NCI-H1105 treated with DMSO at 0.1 percent for 48 hours (cell line): ENCODE measurements at places on chromosomes 7 and 10.

- no peak for DNase-seq
Measured at GRCh38 chr7:151451156-151451555, 11.2 kb upstream of the CRYGN start.

GRCh38 chr7:39509912-39510311, 56.3 kb upstream of the YAE1 start:
- no peak for DNase-seq

GRCh38 chr7:3154881-3155494, 111.3 kb upstream of the CARD11 start:
- DNase-seq = peak; percentile 31

GRCh38 chr10:42640610-42641229, 2.4 kb upstream of the ZNF33B start:
- DNase-seq = no peak

DNA sequence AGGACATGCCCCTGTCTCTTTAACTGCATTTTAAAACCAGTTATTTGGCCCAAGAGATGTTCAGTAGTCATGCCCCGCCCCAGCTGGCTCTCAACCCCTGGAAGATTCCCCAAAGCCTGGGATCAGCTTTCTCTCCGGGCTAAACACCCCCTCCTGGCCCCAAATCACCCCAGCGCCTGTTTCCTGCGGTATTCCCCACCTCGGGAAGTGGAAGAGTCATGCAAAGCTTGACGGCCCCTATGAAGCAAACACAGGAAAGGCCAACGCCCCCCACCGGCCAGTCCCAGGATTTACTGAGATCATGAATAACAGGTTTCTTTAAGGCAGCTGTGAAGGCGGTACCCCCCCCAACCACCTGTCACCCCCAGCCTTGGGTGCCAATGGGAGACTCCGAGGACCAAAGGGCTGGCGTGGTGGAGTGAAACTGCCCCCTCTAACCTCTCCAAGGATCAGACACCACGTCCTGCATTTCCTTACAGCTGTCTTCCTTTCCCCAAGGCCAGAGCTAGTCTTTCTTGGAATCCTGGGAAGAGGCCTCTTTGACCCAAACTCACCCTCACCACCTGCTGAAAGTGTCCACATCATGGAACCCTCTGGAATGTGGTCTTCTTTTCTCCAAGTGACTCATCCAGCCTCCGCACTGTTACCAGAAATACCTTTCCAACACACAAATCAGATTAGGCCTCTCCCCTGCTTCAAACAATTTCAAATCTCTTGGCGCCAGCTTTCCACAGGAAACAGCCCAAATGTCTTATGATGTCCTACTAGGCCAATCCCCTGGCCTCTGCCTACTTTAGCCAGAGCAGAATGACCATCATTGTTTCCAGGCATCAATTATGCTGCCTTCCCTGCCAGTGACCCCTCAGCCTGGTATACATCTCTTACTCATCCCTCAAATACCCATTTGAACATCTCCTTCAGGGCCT, 301.5 kb downstream of the ZEB1 start:
- no peak for DNase-seq

DNA sequence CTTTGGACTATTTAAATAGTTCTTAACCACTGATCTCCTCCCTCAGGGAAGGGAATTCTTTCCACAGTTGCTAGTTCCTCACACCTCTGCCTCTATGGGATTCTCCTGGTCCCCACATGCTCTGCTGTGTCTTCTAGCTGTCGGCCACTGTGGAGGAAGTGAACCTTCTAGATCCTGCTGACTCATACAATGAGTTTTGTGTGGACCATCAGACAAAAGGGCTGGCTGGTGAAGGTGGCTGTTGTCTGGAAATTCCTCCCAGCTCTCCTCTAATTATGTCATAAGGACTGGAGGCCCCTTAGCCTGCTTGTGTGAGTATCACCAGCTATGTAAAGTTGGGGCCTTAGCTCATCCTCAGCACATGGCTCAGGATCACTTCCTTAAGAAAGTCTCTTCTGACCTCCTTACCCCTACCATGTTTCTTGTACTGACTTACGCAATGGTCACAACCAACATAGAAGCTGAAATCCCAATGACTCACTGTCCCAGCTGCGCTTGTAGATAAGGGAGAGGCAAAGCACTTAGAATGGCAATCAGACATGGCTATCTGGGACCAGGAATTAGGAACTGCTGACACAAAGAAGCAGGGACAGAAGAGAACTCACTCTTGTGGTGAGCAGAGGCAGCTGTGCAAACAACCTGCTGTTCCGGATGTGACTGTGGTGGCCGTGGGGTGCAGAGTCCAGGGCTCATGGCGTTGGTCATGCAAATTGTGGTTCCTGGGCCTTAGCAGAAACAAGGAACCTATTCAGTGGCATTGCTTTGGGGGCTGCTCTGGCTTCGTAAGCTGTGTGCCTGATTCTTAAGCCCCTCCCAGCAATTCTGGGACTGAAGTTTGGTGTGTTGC, 2.5 kb upstream of the MACC1 start:
- DNase-seq = peak; percentile 29

DNA sequence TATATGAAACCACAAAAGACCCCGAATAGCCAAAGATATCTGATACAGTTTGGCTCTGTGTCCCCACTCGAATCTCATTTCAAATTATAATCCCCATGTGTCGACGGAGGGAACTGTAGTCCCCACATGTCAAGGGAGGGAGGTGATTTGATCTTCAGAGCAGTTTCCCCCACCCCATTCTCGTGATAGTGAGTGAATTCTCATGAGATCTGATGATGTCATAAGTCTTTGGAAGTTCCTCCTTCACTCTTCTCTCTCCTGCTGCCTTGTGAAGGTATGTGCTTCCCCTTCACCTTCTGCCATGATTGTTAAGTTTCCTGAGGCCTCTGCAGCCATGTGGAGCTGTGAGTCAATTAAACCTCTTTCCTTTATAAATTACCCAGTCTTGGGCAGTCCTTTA, 13.0 kb downstream of the ELAPOR2 start:
- no peak for DNase-seq

GRCh38 chr7:156943091-156944041, 6.1 kb upstream of the NOM1 start:
- DNase-seq = no peak

- no peak for DNase-seq
Measured at GRCh38 chr7:706721-707120, 19.8 kb upstream of the DNAAF5 start.

- no peak for DNase-seq
Measured at GRCh38 chr10:1002425-1003006, 14.3 kb downstream of the GTPBP4 start.

GRCh38 chr7:55113760-55114540, 95.1 kb downstream of the EGFR start:
- no peak for DNase-seq

DNA sequence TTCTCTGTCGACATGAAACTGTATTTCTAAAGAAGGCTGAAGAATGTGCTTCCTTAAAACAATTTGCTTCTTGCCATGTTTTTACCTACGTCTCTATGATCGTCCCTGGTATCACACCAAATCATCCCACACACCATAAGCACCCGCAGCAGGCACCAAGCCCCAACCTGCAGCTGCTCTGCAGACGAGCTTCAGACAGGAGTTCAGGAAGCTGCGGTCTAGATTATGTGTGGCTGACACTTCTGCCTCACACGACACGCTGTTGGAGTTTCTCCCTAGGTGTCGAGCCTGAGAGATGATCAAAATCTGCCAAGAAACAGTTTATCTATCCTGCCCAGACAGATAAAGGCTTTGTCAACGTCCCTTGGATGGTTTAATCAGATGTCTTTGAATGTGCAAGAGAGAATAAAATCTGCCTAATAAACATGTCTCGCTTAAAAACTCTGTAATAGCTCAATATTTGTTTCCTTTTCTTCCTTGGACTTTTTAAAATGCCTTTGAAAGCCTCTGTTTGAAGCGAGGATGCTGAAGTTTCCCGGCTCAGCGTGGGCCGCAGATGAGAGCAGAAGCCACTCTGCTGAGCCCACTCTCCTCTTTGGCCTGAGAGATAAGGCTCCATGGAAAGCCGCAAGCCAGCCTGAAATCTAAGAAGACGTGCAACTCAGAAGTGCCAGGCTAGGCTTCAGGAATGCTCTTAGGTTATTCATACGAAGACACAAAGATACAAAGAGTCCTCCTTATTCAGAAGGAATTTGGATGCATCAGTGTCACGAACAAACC, 158.3 kb upstream of the PFKP start:
- no peak for DNase-seq

- no peak for DNase-seq
Measured at GRCh38 chr10:80207768-80208370, 2.5 kb upstream of the ANXA11 start.

- DNase-seq = no peak
Measured at GRCh38 chr7:55592492-55592891, 20.2 kb upstream of the VOPP1 start.

DNA sequence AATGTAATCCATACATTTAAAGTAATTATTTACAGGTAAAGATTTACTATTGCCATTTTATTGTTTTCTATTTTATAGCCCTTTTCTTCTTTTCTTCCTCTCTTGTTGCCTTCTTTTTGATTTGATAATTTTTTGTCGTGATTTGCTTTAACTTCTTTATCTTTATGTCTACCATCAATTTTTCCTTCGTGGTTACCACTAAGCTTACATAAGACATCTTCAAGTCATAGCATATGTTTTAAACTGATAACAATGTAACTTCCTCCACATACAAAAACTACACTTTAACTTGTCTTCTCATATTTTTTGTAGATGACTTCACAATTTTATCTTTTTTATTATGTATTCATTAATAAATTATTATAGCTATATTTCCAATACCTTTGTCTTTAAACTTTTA, 316.6 kb downstream of the PLXDC2 start:
- no peak for DNase-seq

DNA sequence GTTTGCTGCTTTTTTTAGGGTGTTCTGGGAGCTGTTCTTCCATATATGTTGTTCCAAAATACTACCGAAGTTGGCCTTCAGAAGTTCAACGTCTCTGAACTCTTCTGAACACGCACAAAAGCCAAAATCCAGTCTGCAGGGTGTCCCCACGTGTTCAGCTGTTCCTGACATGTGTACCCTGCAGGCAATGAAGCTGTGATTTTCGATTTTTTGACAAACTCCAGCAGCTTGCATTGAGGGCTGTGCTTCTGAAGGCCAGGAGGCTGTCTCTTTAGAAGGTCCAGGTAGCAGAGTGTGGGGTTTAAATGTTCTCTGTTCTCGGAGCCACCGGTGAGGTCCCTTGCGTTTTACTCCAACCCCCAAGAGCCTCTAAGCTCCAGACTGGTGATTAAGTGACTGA, 145.0 kb downstream of the PRPF18 start:
- DNase-seq = no peak

- no peak for DNase-seq
Measured at GRCh38 chr7:80278737-80279136, 144.1 kb downstream of the GNAI1 start.

GRCh38 chr7:150335108-150335773, 6.2 kb downstream of the RARRES2 start:
- DNase-seq = no peak

DNA sequence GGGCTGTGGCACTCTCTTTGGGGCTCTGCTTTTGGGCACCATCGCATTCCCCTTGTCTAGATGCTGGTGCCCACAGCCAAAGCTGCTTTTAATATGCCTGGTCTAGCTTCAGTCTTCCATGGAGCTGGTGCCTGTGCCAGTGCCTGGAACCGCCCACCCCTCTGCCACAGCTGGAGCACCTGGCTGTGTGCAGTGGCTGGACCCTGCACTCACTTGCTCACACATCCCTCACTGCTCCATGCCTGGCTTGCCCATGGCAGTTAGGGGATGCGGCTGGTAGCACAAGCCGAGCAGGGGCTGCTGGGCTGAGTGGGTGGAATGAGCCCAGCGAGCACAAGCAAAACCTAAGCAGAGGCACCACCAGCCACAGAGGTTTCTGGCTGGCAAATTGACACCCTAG, 1145.9 kb upstream of the LRRTM3 start:
- no peak for DNase-seq

GRCh38 chr7:40047661-40048060, 86.8 kb downstream of the MPLKIP start:
- no peak for DNase-seq

- no peak for DNase-seq
Measured at GRCh38 chr10:24340883-24341282, 131.9 kb downstream of the KIAA1217 start.

DNA sequence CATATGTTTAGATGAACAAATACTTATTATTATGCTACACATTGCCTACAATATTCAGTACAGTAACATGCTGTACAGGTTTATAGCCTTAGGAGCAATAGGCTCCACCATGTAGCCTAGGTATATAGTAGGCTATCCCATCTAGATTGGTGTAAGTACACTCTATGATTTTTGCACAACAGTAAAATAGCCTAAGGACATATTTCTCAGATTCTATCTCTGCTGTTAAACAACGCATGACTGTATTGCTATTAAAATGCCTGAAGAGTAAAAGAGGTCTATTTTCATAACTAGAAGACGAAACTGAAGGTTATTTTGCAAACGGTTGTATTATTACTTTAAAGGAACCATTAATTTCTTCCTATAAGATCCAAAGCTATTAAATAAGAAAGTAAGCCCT, 88.3 kb downstream of the SEMA3A start:
- DNase-seq = no peak

GRCh38 chr10:7094781-7095180, 316.1 kb downstream of the SFMBT2 start:
- DNase-seq = no peak

DNA sequence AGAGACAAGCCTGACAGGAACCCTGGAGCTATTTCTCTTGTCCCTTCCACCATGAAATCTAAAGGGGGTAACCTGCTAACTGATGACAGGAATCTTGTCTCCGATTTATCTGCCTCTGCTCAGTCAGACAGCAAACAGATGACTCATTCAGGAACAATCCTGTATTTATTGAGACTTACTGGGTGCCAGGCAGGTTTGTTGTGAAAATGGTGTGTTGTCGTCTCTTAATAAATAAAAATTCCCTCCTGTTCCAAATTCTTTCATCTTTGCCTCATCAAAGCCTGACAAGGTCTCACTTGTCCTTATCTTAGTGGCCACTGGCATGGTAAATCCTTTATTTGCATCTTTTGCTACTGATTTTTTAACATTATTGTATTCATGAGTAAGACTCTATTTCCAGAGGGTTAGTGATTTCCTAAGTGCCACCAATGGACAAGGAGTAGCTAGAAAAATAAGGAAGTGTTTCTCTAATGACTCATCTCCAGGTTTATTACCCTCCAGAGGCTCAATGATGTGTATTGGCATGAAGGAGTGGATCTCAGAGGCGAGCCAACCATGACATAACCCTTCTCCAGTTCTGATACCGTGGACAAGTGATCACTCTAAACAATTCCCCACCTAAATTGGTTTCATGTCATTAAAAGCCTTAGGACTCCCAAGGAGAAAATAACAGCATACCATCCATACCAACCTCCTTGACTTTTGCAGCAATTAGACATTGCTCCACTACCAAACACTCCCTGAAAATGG, 724.0 kb downstream of the GRID1 start:
- DNase-seq = no peak

DNA sequence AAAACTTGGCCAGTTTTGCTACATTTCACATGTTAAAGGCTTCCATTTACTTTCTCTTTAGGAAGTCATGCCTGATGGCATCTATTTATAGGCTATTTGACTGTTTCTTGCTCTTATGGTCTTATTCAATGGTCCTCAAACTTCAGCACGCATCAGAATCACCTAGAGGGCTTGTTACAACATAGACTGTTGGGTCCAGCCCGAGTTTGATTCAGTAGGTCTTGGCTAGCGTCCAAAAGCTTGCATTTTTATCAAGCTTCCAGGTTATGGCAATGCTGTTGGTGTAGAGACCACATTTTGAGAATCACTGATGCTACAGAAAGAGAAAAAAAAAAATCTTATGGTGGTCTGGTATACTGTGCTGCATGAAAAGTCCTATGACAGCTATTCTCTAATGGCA, 51.9 kb downstream of the MTPN start:
- no peak for DNase-seq
